ENCODE measurements at places on chromosomes 6 and 20.
A peak's percentile ranks its signal among the peaks of the same experiment; 100 is the strongest.

GRCh38 chr6:6694825-6695624 lies 106.5 kb downstream of the LY86 start:
- DNase-seq: no peak

- DNase-seq: no peak
Measured at GRCh38 chr20:28562510-28562898, 2695.0 kb upstream of the DEFB115 start.

DNA sequence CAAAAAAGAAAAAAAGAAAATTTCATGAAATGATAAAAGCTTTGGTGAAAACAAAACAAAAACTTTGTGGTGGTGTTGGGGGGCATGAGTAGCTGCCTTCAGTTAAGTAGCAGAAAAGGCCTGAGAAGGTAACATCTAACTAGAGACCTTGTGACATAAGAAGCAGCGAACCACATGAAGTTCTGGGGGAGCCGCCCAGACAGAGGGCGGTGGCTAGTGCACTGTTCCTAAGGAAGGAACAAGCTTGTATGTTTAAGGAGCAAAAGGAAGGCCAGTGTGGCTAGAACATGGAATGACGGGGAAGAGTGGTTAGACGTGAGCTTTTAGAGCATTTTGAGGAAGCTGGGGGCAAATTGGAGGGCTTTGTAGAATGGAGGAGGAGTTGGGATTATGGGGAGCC lies 7.5 kb upstream of the RSPH3 start:
- DNase-seq: no peak

GRCh38 chr20:31706607-31707257 lies 15.9 kb downstream of the BCL2L1 start:
- no peak for DNase-seq

- no peak for DNase-seq
Measured at GRCh38 chr6:142002825-142003405, 129.8 kb upstream of the GJE1 start.

DNA sequence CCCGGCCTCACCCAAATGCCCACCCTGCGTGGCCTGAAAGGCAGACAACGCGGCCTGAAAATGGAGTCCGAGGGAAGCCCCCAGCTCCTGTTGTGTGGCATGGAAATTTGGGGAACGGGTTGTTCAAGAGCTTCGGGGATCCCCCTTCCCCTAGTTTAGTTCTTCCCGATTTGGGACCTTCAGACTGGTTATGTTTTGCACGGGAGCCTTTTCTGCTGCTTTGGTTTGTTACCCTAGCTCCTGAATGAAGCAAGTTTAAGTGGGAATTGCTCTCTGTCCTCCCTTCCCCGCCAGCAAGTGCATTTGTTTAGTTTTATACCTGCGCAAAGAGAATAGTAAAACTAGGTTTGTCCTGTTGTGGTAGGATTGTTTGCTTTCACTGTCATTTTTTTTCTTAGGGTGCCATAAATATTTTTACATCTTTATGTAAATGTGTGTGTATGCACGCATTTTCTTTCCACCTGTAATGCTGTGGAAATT lies 604 bp downstream of the SH3BGRL2 start:
- DNase-seq: no peak

- no peak for DNase-seq
Measured at GRCh38 chr6:20208687-20209378, 3.4 kb downstream of the MBOAT1 start.

DNA sequence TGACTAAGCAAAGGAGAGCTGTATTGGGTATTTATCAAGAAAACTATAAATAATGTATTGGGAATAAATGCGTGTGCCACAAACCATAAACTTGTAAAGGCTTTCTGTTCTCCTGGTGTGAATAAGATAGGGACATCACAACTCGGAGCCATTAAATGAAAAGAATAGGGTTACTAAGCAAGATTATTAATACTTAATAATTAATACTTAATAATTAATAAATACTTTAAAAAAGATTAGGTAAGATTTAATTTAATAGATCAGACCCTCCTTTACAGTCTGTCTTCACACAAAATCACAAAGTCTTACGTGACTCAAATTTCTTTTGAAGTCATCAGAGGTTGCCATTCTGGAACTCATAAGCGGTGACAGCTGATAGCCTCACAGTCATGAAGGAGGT lies 648.9 kb downstream of the PRKN start:
- no peak for DNase-seq

DNA sequence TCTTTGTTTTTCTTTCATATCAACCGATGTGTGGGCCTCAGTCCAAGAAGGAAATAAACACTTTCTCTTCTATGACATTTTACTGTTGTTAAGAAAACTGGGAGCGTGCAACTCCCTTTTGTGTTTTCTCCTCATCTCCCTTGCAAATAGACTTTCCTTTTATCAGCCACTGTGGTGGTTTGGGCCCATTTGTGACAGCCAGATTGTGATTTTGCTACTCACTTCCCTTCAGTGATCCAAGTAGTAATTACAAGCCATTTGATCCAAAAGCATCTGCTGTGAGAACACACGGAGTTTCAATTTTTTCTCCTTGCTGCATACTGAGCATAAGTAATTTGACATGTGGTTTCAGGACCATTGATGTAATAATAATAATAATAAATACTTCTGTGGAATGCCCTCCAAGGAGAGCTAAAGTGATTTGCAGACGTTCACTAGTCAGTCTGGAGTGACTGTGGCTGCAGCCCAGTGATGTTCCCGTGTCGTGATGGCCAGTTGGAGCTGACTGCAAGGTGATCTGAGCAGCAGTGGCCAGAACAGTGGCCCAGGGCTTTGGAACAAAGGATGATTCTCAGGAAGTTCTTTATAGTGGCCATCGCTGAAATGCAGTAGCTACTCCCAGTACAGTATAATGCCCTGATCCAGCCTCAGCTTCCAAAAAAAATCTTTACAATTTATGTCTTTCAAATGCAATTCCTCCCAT lies 91.9 kb upstream of the CLDN20 start:
- no peak for DNase-seq

- DNase-seq: peak; percentile 21
Measured at GRCh38 chr20:6654513-6655252, 112.8 kb upstream of the BMP2 start.

- no peak for DNase-seq
Measured at GRCh38 chr6:163226181-163226835, 188.2 kb upstream of the QKI start.

DNA sequence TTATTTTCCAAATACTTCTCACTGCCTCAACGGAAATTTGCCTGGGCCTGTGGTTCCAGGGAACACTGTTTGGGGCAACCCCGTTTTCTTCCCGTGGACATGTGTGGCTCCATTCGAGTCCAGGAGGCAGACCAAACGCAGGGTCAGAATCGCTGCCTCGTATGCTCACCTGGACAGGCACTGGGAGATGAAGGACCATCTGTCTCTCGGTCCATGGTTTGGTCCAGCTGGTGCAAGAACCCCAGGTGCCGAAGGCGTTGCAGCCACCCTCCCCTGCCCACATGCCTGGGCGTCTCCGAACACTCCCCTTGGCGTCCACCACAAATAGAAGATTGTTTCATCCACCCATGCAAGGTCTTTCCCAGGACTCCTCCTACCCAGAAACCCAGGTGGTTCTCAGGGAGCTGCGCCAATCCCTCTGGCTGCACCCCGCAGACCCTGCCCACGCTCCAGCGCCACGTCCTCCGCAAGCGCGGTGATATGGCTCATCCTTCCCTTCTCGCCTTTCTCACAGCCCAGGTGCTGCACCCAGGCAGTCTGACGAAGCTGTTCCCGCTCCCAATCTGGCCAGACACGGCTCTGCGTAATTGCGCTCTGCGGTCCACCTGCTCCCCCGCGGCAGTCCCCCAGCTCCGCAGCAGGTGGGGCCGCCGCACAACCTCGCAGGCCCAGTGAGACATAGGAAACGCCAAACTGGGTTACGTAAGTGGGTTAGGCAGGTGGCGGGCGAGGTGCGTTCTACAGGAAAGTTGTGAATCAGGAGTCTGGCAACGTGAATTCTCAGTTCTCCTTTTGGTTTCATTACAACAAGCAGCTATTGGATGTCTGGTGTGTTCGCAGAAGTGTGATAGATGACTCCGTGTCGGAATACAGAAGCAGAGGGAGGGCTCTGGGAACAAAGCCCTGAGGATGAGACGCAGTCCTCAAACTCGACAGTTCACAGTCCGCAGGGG lies 146.2 kb upstream of the ECI2 start:
- DNase-seq: no peak

DNA sequence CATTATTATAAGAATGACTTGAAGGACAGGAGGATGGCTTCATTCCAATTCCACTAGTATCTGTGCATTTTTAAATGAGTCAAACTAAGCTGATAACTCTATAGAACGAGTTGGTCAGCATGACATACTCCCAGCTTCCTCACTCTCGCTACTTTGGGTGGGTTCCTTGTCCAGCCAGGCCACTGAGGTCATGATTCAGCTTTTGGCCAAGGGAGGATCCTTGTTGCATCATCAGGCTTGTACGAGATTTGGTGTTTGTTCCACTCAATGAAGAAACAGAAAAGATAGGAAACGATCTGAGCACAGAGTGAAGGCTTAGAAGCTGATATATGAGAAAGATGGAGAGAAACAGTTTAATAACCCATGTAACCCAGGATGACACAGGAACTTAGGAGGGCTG lies 19.8 kb downstream of the NEDD9 start:
- no peak for DNase-seq

DNA sequence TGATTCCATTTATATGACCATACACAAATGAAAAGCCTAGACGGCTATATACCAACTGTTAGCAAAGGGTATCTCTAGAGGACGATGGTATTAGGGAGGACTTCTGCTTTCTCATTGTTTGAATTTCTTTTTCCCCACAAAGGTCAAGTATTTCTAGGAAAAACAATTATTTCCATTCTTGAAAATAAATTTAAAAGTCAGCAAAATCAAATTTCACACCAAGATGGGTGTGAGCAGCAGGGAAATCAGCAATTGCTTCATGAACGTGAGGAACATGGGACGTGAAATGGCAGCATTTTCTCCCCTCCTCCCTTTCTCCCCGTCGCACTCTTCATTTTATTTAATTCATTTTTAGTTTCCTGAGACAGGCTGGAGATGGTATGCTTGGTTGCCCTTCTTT lies 5.2 kb upstream of the ZFAND3 start:
- DNase-seq: no peak

- no peak for DNase-seq
Measured at GRCh38 chr6:114008331-114008730, 37.4 kb upstream of the HDAC2 start.

GRCh38 chr6:97462938-97463598 lies 180.1 kb upstream of the MMS22L start:
- DNase-seq: no peak

DNA sequence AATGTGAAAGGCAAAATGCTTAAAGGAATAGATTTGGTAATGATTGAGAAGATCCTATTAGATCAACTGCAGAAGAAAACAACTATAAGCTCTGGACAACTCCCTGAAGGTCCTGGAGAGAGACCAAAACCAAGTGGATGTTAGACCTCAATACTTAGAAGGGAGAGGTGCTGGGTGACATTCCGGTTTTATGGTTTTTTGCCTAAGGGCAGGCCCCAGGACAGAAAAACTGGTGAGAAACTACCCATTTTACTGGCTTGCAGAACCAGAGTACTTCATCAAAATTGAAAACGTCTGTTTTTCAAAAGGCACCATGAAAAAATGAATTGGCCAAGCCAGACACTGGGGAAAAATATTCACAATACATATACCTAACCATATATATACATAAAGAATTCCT lies 26.3 kb downstream of the SAMHD1 start:
- DNase-seq: no peak

DNA sequence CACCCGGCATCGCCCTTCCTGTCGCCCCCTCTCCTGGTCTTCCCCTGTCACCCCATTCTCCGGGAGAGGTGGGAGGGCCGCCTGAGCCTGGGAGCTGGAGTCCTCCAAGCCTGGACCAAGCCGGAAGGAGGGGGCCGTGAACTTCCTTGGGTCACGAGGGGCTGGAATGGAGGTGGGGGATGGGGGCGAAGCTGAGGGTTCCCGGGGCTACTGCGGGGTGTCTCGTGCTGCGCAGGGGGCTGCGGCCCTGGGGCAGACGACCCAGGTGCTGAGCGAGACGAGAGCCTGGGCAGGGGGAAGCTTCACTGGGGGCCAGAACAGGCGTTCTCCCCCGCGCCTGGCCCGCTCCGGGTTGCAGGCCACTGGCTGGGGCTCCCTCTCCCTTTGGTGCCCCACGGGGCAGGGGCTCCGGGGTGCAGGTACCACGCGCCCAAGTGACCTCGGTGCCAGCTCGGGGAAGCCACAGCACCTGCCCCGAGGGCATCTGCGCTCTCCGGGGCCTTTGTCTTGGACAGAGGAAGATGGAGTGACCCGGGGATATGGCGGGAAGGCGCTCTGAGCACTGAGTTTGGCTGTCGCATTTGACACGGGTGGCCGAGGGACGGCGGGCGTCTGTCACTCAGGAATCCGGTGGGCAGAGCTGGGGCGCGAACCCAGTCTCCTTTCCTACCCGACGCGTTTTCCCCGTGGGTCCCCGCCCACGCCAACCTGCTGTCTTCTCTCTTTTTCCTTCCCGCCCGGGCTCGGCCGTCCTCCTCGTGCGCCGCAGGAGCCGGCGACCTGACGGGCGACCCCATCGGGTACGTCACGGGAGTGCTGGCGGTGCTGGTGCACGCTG lies 1.2 kb downstream of the SLC35D3 start:
- DNase-seq: no peak

- no peak for DNase-seq
Measured at GRCh38 chr20:38198238-38198861, 33.3 kb upstream of the TGM2 start.

DNA sequence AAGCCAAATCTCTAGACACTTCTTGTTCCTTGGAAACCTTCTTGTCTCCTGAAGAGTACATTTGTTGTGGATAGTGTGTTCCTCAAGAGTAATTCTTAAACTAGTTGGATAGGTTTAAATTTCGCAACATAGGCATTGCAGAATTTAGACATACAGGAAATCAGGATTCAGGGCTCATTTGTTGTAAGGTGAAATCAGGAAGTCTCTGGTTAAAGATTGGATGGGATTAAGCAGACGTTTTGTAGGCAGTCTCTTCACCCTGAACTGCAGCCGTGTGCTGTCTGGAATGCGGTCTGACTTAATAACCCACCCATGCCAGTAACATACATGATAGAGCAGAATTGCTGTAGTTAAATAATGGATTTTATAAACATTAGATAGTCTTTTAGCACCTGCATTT lies 21.7 kb downstream of the HIVEP1 start:
- DNase-seq: no peak

DNA sequence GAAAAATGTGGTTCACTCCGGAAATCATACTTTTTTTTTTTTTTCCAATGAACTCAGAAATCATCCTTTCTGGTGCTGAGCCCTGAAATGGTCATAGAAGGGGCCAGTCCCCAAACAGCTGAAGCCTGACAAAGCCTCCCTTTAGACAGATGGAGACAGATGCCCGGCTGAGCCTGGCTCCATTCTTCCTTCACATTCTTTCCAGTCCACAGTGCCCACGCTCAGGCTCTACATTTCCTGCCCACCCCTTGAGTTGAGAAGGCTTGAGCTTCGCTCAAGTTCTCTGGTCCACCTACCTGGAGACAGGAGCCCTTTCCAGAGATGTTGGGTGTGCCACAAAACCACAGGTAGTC lies 41.2 kb downstream of the KCNK5 start:
- no peak for DNase-seq

- no peak for DNase-seq
Measured at GRCh38 chr20:37377346-37378081, 31.6 kb downstream of the SRC start.

GRCh38 chr6:90131614-90132423 lies 164.8 kb downstream of the BACH2 start:
- DNase-seq: no peak

All from LNCaP clone FGC (cell line).